ENCODE measurements at places on chromosomes 6 and 20. TPM values are rescaled to one million over a fixed set of nuclear protein-coding genes. Genes with fewer than 3 reads are reported as not detected.
A peak's percentile ranks its signal among the peaks of the same experiment; 100 is the strongest.

DNA sequence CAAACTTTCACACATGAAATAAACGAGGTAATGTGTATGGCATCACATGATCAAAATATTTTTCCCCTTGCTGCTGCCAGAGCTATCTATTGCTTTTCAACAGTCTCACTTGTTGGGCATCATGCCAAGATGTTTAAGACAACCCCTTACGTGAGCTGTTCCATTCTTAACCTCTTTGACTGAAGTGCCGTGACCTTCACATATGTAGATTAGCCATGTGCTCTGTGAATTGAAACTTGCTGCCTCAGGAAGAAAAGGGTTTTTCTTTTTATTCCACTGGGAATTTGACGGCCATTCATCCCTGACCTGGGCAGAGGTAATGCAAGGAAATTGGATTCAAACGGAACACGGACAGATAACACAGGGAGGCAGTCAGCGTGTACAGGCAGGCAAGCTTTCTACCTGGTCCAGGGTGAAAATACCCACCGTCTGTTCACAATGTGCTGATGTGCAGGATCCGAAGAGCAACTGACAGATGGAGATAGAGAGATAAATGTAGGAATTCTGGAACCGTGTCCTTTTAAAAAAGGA, 14.2 kb downstream of the ARID1B start:
- H3K27me3 ChIP-seq, result no peaks in the 10 kb centered on the region
- DNase-seq, result peak; percentile 70
- no peak overlapping the region for H3K27ac ChIP-seq
- H3K4me1 ChIP-seq, result peaks cover 5% of the 10 kb centered on the region
- H3K36me3 ChIP-seq, result no peaks in the 10 kb centered on the region

DNA sequence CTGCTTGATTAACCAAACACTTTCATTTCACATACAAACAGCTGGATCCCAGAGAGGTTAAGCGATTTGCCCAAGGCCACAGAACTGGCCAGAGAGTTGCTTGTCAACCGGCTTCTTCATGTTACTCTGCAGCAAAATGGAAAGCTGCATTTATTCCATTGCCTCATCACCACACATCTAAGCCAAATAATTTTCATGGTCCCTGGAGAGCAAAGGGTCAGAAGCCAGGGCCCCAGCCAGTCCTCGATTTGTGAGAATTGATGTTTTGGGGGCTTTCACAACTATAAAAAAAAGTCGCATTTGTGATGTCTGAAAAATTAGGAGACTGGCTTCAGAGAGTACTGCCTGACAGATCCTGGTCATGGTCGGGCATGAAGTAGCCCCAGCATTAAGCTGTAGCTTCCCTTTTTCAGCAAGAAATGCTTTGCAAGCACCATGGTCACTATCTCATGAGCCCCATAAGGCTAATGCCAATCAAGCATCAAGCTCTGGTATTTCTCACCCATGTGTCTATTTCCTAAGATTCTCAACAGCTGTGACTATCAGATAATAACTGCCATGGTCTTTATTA, 95.8 kb downstream of the BANF2 start:
- H3K27me3 ChIP-seq, result no peaks in the 10 kb centered on the region
- H3K27ac ChIP-seq, result no peak overlapping the region
- H3K36me3 ChIP-seq, result no peaks in the 10 kb centered on the region
- no peak overlapping the region for H3K4me3 ChIP-seq
- peaks cover 6% of the 10 kb centered on the region for H3K4me1 ChIP-seq
- DNase-seq, result no peak

DNA sequence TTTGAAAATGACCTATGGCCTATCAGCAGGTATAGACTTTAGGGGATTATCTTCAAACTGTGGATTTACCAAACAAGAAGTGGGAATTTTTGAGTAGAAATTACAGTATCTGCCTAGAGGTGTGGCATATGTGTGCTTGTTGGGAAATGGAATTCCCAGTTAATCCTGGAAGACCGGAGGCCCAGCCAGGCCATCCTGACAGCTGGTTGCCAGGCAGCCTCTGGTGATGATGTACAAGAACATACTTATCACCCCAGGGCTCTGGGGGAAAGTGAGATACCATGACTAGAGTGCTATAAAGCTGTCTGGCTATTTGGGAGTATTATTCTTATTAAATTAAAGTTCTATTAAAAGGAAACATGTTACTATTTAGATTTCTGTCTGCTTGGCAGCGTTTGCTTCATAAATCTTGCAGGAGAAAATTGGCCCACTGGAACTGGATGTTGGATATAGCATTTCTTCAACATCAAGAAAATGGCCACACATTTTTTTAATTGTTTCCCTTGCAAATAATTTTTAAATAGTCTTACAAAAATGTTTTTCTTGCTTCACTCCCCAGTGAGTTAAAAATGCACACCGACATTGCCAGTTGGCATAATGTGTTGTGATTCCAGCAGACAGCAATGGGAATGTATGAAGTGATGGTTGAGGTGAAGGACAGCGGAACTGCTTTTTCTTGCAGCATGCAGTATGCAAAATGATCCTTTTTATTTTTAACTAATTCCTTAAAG, 187.8 kb downstream of the MYLK4 start:
- DNase-seq, result no peak
- H3K27me3 ChIP-seq, result peaks cover 2% of the 10 kb centered on the region
- H3K4me1 ChIP-seq, result no peaks in the 10 kb centered on the region
- no peak overlapping the region for H3K4me3 ChIP-seq
- no peak overlapping the region for H3K27ac ChIP-seq

The CRIP3 gene
- total RNA-seq, result 0.26 TPM

GRCh38 chr6:117513778-117514365, 31.4 kb downstream of the DCBLD1 start:
- H3K4me3 ChIP-seq, result no peak overlapping the region
- H3K27ac ChIP-seq, result no peak overlapping the region
- H3K36me3 ChIP-seq, result no peaks in the 10 kb centered on the region
- H3K4me1 ChIP-seq, result no peaks in the 10 kb centered on the region
- H3K27me3 ChIP-seq, result no peaks in the 10 kb centered on the region
- peak; percentile 53 for DNase-seq

DNA sequence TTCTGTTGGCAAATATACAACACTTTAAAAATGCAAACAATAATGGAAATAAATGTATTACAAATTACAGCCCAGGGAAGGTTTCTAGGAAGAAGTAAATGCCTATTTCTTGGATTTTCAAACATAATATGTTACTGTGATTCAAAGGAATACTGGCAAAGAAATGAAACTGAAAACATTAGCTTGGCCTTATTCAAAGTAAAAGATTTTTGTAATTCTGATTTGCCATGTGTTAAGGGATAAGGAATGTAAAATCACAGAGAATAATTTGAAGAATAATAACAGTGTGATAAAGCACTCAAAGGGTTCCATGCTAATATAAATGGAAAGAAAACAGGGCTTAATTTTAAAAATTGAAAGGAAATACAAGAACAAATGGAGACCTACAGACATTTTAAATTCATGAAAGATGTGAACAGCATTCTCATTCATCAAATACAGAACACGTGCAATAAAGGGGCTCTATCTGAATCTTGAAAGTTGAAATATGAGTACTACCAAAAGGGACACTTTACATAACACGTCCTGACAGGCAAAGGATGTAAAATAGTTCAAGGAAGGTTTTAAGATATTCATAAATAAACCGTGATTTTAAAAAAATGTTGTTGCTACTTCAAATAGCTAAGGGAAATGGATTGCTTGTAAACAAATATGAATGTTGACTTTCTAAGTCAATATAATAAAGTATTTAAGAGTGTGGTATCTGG, 138.1 kb downstream of the RFPL4B start:
- no peak overlapping the region for H3K27ac ChIP-seq
- no peaks in the 10 kb centered on the region for H3K36me3 ChIP-seq

DNA sequence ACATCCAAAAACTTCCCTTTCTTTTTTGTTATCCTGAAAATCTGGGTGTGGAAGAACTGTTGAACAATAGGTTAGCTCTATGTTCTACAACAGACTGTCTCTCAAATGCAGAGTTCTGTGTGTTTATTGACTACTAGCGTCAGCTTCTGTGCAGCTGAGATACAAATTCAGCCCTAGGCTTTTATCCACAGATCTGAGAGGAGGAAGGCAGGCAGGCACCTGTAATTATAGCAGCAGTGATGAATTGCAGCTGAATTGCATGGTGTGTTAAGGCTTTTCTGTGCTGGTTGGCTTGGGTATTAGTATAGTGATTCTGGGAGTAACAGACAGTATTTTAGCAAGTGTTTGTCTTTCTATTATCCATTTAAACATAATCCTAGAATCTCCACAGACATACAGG, 24.4 kb downstream of the GRIK2 start:
- H3K4me1 ChIP-seq, result no peaks in the 10 kb centered on the region
- no peaks in the 10 kb centered on the region for H3K36me3 ChIP-seq
- H3K27me3 ChIP-seq, result no peaks in the 10 kb centered on the region
- no peak for DNase-seq
- no peak overlapping the region for H3K4me3 ChIP-seq

DNA sequence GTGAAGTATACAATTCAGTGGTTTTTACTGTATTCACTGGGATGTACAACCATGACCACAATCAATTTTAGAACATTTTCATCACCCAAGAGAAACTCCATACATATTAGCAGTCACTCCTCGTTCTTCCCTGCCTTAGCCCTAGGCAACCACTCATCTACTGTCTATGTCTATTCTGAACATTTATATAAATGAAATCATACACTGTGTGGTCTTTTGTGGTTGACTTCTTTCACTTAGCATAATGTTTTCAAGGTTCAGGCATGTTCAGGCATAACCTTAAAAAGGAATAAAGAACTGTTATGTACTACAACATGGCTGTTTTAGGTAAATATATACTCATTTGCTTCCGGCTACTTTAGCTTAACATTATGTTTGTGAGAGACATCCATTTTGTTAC, 37.3 kb downstream of the BLTP3A start:
- no peaks in the 10 kb centered on the region for H3K27me3 ChIP-seq
- H3K4me1 ChIP-seq, result no peaks in the 10 kb centered on the region
- H3K4me3 ChIP-seq, result no peak overlapping the region
- H3K27ac ChIP-seq, result no peak overlapping the region
- H3K36me3 ChIP-seq, result no peaks in the 10 kb centered on the region
- no peak for DNase-seq
